ENCODE measurements at places on chromosomes 11 and 22.
A peak's percentile ranks its signal among the peaks of the same experiment; 100 is the strongest.

DNA sequence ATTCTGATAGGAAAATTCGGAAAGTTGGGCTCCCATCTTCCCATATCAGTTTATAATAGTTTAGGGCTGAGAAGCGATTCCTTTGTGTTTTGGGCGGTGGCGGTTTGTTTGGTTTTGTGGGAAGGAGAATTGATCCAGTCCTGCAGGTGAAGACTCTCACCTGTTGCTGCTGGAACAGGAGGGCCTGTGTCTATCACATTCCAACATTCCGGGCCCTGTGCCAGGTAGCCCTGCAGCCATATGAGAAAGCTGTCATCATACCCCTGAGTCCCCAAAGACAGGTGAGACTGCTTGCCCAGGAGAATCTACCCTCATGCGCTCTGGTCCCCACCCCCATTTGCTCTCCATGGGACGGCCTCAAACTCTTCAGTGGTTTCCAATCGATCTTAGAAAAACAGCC lies 62.1 kb downstream of the TRAF6 start:
- DNase-seq, result no peak

DNA sequence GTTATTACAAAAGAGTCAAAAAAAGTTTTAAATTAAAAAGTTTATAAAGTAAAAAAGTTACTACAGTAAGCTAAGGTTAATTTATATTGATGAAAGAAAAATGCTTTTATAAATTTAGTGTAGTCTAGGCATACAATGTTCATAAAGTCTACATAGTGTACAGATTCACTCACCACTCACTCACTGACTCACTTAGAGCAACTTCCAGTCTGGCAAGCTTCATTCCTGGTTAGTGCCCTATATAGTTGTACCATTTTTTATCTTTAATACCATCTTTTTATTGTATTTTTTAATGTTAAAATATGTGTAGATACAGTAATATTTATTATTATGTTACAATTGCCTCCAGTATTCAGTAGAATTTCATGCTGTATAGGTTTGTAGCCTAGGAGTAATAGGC lies 2.6 kb upstream of the MMP10 start:
- DNase-seq, result no peak

- no peak for DNase-seq
These were observed 627.3 kb downstream of the METTL15 start for GRCh38 chr11:28735511-28735910.

DNA sequence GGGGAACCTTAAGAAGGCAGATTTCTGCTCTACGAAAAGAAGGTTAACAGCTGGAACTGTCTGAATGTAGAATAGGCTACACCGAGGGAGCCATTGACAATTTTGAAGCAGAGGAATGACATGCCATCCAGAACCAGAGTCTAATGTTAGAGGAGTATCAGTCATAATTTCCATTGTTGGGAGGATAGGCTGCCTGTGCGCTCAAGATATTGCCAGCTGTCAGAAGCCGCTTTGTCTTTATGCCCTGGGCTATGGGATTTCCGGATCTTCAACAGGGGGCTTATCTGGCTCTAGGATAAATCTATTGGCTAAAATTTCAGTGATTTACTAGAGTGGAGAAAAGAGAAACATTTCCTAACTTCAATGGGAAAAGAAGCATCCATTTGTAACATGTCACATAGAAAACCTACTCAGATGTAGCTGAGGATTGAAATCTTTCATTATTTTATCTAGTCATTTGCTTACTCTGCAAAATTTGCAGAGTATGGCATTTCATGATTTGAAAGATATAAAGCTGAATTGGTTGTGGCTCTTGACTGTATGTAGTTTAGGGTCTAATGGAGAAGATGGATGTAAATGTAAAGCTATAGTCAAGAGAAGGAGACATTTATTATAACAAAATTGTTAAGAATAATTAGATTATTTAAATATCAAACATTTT lies 78.9 kb downstream of the ANO3 start:
- no peak for DNase-seq

GRCh38 chr11:93652161-93652597 lies 9.3 kb upstream of the CEP295 start:
- peak; percentile 53 for DNase-seq

DNA sequence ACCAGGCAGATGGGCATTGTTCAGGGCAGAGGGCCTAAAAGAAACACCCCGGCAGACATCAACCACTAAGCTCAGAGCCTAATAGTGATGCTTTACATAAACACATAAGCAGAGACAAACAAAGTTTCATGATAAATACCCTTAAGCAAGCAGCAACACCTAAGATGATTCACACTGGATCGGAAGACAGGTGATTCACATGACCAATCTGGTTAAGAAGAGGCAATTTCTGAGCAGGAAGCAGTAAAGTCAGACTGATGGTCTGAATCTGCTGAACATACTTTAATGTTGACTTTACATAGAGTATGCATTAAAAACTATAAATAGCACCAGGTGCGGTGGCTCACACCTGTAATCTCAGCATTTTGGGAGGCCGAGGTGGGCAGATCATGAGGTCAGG lies 56.1 kb downstream of the SYN3 start:
- DNase-seq, result no peak

GRCh38 chr22:18000441-18001039 lies 23.8 kb downstream of the MICAL3 start:
- no peak for DNase-seq

DNA sequence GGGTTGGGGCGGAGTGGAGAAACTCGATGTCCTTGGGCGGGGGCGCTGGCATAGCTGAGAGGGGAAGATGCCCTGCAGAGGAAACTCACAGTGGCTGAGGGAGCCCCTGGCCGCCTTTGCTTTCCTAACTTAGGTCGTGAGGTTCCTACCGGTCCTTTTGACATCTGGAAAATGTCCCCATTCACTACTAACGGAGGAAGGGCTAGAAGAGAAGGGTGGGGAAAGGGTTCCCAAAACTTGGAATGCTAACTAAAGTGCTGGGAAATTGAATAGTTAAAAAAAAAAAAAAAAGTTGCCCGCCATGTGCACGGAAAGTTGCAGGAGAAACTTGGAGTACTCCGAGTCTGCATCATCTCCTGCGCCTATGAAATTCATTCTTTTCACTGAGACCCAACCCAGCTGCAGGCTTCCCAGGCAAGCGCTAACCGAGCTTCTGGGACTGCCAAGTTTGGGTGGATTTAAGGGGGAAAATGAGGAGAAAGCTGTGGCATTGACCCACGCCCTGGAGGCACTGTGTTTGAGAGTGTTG lies 796 bp downstream of the TIMP3 start:
- DNase-seq, result peak; percentile 36

GRCh38 chr11:12721816-12722604 lies 47.8 kb downstream of the TEAD1 start:
- no peak for DNase-seq

DNA sequence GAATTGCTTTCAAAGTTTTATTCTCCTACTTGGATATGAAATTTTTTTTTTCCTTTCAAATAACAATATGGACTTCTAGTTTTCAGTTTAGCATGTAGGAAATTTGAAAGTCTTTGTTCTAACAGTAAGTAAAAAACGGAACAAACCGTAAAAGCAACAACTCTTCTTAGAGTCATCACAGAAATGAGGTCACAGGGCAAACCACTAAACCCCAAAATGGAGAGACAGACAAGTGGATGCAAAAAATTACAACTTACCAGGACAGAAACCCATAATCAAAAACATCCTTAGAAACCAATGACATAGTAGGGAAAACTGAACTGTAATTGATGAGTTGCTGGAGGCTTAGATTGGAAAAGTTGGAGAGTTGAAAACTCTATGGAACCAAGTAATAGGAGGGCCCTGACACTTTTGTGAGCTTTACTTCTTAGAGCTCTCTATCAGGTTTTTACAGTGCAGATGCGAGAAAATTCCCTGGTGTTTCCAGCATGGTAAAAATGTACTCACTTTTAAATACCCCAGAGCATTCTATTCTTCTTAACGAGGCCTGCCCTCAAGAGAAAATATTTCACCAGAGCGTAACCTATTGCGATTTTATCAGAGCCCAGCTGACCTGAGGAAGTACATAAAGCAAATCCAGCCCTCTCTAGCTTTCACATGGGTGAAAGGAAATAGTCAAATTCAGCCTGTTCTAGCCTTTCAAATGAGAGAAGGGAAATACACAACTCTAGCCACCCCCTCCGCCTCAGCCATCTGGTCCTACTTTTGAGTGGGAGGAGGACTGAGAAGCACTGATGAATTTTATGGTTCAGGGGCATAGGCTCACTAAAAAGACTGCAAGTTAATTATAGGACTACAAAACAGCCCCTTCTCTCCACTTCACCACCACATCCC lies 39.1 kb downstream of the CASP12 start:
- peak; percentile 28 for DNase-seq

GRCh38 chr11:78906566-78906965 lies 331.9 kb upstream of the NARS2 start:
- no peak for DNase-seq

GRCh38 chr11:57476047-57476756 lies 15.9 kb downstream of the RTN4RL2 start:
- DNase-seq, result no peak

- no peak for DNase-seq
These were observed 74.8 kb downstream of the KIAA1671 start for GRCh38 chr22:25027043-25027906.

DNA sequence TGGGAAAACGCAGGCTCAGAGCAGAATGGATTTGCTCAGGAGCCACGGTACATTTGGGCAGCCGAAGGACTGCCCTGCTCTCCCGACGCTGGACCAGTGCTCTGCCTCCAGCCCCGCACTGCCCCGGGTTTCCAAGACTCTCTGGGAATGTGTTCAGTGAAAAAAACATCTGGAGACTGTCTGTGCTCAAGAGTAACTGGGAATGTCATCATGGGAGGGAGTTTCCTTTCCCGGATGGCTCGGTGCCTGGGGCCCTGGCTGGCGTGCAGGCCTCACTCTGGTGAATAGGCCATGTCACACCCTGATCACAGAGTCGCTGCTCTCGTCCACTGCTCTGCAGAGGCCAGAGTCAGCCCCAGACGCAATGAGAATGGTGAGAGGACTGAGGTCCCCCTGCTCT lies 9.8 kb upstream of the APOL6 start:
- peak; percentile 92 for DNase-seq

DNA sequence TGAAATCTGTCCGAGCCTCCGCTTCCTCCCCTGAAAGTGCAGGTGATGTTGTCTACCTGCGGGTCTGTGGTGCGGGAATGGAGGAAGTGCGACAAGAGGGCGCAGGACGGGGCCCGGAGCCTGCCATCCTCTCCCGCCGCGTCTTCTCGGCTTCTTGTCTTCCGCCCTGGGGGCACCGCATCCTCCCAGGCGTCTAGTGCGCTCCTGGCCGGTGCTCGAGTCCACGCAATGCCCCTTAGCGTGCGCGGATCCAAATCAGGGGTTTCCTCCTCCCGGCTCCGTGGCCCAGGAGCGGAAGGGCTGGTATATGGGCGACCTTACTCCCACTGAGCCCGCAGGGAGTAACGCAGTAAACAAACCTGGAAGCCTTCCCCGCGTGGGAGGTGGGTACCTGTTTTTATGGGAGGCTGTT lies 405 bp downstream of the SFI1 start:
- DNase-seq, result no peak

- no peak for DNase-seq
These were observed 74.5 kb downstream of the BBOX1 start for GRCh38 chr11:27115051-27115650.

DNA sequence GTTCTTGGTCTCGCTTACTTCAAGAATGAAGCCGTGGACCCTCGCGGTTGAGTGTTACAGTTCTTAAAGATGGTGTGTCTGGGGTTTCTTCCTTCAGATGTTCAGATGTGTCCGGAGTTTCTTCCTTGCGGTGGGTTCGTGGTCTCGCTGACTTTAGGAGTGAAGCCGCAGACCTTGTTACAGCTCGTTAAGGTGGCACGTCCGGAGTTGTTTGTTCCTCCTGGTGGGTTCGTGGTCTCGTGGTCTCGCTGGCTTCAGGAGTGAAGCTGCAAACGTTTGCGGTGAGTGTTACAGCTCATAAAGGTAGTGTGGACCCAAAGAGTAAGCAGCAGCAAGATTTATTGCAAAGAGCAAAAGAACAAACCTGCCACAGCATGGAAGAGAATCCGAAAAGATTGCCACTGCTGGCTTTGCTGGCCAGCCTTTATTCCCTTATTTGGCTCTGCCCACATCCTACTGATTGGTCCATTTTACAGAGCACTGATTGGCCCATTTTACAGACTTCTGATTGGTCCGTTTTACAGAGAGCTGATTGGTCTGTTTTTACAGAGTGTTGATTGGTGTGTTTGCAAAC lies 27.1 kb upstream of the NXPE2 start:
- DNase-seq, result no peak

DNA sequence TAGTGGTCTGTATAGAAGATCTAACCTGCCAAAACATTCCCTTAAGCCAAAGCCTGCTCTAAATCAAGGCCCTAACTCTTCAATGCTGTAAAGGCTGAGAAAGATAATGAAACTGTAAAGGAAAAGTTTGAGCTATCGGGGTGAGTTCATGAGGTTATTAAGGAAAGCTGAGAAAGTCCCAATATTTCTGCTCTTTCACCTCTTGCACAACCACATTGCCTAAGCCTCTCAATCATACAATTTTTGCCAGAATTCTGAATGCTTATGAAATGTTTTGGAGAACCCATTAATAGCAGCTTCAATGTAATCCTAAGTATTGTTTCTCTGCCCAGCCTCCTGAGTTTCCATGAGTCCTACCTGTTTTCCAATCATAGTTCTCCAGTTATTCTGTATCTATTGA lies 373.2 kb downstream of the LUZP2 start:
- DNase-seq, result no peak

DNA sequence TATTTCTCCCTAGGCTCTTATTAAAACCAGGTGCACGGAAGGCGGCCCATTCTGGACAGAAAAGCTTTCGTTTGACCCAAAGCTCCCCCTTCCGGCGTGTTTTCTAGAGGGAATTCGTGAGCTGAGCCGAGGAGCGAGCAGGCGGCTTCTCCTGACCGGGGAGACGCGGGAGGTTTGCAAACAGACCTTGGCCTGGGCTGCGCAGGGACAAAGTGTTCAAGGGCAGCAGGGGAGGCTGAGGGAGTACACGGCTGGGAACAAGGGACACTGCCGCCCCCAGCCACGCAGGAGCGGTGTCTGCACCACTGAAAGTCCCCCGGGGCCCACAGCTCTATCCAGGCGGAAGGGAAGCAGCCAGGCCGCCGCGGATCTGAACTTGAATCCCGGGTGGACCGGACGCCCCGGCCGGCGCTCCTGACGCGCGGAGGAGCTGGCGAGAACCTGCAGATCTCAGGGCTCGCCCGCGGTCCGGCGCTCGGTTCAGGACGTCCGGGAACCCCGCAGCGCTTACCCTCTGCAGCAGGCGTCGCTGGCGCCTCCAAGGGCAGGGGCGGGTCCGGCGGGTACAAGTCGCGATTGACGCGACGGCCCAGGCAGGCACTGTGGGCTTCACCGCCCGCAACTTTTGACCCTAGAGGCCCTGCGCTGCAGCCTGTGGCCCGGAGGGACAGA lies 101.9 kb downstream of the WT1 start:
- DNase-seq, result peak; percentile 48

DNA sequence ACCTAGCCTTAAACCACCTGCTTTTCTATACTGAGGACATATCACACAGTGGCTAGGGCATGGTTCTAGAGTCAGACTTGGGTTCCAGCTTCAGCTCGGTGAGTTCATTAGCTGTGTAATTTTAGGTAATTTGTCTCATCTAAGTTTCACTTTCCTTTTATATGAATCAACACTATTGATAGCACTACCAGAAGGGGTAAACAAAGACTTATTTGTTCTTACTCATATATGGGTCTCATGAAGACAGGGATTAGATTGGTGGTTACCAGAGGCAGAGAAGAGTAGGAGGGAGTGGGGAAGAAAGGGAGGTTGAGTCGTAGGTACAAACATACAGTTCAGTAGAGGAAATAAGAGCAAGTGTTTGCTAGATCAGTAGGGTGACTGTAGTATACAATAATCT lies 924.7 kb downstream of the OPCML start:
- no peak for DNase-seq

GRCh38 chr22:32842486-32842885 lies 41.0 kb downstream of the TIMP3 start:
- DNase-seq, result peak; percentile 56

GRCh38 chr11:134486106-134486505 lies 74.1 kb upstream of the B3GAT1 start:
- DNase-seq, result no peak
